K562 (cell line): ENCODE measurements at places on chromosomes 4 and X. TPM values are rescaled to one million over a fixed set of nuclear protein-coding genes. Genes with fewer than 3 reads are reported as not detected.

ZMAT1 gene
- 0.04 and 0.13 TPM in 2 replicates for polyA plus RNA-seq

SPANXN3 gene
- polyA plus RNA-seq: not detected in 2 replicates

TMEM131L gene
- polyA plus RNA-seq: 6.9 and 7.5 TPM in 2 replicates

DKK2 gene
- not detected in 2 replicates for polyA plus RNA-seq

NHSL2 gene
- polyA plus RNA-seq: 0.01 TPM in 1 of 2 replicates, not detected in the other

RTL9 gene
- 0.11 and 0.21 TPM in 2 replicates for polyA plus RNA-seq

ADAMTS3 gene
- polyA plus RNA-seq: 8.0 and 9.3 TPM in 2 replicates
